Esophagus squamous epithelium (tissue), 5 donors: ENCODE measurements at places on chromosomes 7 and 10.

DNA sequence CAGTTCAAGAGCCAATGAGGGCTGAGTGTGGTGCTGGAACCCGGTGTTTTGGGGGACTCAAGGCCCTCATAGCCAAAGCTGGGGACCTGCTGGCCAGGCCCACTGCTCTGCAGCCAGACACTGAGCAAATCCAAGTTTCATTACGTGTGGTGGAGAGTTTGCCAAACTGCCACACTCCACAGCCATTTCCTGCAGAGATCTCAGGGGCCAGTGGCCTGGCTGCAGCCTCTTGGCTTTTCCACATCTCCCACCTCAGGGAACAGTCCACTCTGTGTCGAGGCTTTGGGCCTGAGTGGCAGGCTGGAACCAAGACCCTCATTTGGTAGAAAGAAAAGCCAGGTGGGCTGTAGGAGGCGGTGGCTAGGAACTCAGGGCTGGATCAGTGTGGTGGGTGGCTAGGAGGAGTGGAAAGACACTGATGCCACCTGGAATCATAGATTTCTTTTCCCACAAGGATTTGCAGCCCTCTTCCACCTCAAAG, 3.2 kb downstream of the HOXA11 start:
- DNase-seq = no peak

- no peak for DNase-seq
These were observed 410.0 kb downstream of the HTR7 start for GRCh38 chr10:90447831-90448230.

GRCh38 chr7:116166156-116166555, 44.2 kb upstream of the TES start:
- no peak for DNase-seq

GRCh38 chr7:33845991-33846509, 59.3 kb upstream of the BMPER start:
- DNase-seq = no peak

DNA sequence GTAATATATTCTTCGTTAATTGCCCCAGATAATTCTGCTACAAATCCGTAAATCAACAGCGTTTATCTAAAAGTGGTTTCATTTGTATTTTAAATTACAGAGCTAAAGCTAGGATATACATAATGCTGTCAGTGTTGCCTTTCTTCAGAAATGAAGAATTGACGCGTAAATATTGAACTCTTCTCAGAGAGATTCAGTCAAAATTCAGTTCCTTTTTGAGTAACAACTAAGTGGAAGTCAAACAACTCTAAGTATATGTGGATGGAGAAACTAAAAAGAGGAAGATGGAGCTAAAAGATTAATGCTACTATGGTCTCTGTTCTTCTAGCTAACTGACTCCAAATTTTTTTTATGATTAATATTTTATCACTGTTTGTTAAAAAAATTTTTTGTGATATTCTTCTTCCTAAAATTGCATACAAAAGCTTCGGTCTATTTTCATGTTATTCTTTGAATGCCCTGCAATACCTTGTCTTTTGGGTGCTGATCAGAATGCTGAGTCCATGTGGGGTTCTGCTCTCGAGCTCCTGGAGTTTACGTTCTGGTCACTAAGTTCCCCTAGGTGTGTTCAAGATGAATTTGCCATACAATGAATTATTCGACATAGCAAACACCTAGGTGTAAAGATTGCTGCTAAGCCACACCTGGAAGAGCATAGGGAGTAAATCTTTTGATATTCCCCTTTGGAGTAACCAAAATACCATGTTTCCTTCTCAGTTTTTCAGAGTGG, 20.7 kb downstream of the MDFIC start:
- no peak for DNase-seq

- DNase-seq = no peak
These were observed 116.2 kb downstream of the SH3PXD2A start for GRCh38 chr10:103739039-103739764.

DNA sequence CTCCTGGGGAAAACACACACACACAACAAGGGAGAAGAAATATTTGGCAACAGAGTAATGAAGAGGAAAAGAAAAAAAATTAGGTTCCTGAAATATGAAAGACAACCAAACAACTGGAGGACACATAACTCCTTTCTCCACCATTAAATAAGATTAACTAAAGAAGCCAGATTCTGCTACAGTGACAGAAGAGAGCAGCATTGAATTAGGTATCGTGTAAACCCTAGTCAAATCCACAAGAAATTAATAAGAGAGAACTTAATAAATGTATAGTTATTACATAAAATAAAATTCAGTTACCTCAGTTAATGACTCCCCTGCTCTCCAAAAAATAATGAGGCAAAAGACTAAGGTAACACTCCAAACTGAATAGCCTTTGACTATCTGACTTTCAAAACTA, 306.7 kb downstream of the CRPPA start:
- DNase-seq = no peak

DNA sequence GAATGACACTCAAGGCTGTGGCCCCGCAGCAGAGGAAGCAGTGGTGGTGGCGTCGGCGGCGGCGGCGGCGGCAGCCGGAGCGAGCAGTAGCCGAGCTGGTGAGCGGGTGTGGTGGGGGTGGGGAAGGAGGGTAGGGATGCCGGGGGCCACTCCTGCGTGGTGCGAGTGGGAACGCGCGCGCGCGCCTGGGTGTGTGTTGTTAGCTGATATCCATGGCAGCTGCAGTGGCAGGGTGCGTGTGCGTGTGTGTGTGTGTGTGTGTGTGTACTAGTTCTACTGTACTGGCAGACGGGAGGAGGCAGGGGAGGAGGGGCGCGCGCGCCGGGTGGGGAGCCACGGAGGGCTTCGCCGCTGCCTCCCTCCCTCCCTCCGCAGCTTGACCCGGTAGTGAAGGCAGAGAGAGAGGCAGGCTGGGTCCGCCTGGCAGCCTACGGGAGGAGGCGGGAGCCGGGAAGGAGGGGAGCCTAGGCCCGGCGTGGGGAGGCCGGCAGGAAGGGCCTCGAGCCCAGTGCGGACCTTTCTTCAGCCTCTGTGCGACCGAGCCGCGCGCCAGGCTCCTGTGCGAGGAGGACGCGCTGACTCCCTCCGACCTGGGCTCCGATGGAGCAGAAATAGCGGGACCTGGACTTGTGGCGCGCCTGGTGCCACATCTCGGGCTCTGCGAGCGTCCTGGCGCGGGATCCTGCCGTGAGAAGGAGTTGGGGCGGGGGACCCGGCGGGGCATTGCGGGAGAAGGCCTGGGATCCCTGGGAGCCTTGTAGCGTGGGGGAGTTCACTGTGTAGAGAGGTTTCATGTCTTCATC, at the start of gene MAGI2:
Gene MAGI2, minus strand, starts transcription at position 110 of the 803 bp plus-strand sequence. CDS start 347 bp downstream, outside the sequence.
- DNase-seq = peak; percentile 3

- DNase-seq = no peak
These were observed 31.2 kb downstream of the ARL3 start for GRCh38 chr10:102682981-102683380.

- DNase-seq = no peak
These were observed 68.2 kb downstream of the NPSR1 start for GRCh38 chr7:34726221-34726620.

GRCh38 chr7:91405092-91405788, 141.0 kb downstream of the FZD1 start:
- DNase-seq = no peak

- DNase-seq = no peak
These were observed 68.9 kb upstream of the KDM7A start for GRCh38 chr7:140245611-140246105.

GRCh38 chr7:139494835-139495579, 11.5 kb upstream of the KLRG2 start:
- DNase-seq = no peak
